ENCODE measurements at places on chromosomes 3 and 15. TPM values are rescaled to one million over a fixed set of nuclear protein-coding genes. Genes with fewer than 3 reads are reported as not detected.

GRCh38 chr3:55169608-55170072 lies 241.8 kb upstream of the LRTM1 start:
- H3K4me3 ChIP-seq = no peak overlapping the region
- no peak for DNase-seq
- H3K4me1 ChIP-seq = no peaks in the 10 kb centered on the region
- no peaks in the 10 kb centered on the region for H3K36me3 ChIP-seq
- H3K27ac ChIP-seq = no peak overlapping the region

- no peak overlapping the region for H3K4me3 ChIP-seq
- H3K4me1 ChIP-seq = no peaks in the 10 kb centered on the region
- no peak for DNase-seq
- H3K36me3 ChIP-seq = no peaks in the 10 kb centered on the region
- no peak overlapping the region for H3K27ac ChIP-seq
- H3K27me3 ChIP-seq = no peaks in the 10 kb centered on the region
These were observed 119.2 kb downstream of the FHIT start for GRCh38 chr3:61132062-61132461.

DNA sequence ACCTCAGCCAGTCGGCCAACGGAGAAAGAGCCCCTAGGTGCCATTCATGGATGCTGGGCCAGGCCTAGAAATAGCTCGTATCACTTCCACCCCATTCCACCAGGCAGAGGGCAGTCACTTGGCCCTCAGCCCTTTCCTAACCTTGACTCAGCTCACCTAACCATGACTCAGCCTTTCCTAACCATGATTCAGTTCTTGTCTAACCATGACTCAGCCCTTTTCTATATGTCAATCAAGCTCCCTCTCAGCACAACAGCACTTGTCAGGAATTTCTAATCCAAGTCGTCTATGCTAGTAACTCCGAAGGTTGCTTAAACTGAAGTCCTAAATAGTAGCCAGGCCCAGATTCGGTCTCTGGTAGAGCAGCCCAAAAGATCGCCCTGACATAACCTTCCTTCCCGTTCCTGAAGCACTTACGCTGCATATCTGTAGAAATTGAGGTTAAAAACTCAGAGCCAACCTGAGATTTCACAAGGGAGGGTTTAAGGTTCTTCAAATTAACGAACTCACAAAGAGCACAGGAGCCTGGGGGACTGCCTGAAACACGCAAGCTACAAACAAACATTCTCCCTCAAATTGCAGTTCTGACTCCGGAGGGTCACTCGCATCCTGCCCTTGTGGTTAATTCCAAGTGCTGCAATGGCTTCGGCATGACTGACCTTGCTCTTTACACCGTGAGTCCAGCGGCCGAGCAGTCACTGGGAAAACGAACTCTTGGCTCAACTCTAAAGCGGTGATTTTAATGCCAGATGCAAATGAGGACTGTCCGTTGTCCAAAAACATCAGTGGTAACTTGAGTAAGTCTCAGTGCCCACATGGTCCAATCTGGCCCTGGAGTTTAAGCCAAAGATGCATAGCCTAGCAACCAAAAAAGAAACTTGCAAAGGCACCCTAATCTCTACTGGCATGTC lies 99.9 kb downstream of the ADAMTS17 start:
- H3K27me3 ChIP-seq = no peaks in the 10 kb centered on the region
- H3K27ac ChIP-seq = no peak overlapping the region
- no peaks in the 10 kb centered on the region for H3K36me3 ChIP-seq
- DNase-seq = no peak

DNA sequence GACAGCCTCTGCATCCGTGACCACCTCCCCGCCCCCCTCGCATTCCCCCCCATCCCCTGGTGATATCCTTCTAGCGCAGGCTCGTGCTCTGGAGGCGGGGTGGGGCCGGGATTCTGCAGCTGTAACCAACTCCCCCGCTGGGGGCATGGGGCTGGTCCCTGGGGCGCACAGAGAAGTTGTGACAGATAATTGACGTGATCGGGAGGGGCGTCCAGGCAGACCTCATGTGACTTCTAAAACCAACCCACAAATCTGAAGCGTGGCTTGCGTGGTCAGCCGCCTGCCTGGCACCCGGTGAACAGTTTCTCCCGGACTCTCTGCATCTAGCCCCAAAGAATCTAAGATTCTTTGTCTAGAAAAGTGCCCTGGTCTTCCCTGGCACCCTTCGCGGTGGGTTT lies 100.6 kb upstream of the IGF1R start:
- H3K36me3 ChIP-seq = peaks cover 13% of the 10 kb centered on the region
- peak overlapping the region; percentile 78 for H3K4me3 ChIP-seq
- H3K27me3 ChIP-seq = peaks cover 77% of the 10 kb centered on the region
- no peaks in the 10 kb centered on the region for H3K4me1 ChIP-seq

DNA sequence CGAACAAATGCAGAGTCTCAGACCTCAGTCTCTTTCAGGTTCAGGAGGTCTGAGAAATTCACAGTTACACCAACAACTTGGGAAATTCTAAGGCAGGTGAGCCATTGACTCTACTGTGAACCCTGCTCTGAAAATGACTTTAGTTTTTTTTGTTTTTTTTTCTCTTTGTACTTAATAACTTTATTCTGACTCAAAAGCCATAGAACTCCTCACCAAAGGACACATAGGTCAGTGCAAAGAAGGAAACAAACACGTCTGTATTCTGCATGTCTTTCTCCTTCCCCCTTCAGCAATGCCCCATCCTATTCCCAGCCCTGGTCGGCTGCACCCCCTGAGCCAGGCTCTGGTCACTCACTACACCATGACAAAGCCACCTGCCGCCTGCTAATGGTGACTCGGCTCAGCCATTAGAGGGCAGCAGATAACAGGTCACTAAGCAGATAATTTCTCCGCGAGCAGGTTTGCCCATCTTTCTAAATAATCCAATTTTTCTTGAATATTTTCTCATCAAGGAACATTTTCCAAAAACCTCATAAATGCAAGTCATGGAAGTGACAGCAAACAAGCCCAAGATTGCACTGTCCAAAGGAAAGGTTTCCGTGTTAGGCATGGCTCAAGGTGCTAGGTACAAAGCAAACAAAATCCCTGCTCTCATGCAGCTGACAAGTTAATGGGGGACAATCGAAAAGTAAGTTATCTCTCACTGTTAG lies 37.7 kb downstream of the TM4SF4 start:
- peak overlapping the region; percentile 21 for H3K27ac ChIP-seq
- H3K36me3 ChIP-seq = peaks cover 35% of the 10 kb centered on the region
- H3K27me3 ChIP-seq = no peaks in the 10 kb centered on the region
- DNase-seq = peak; percentile 82

DNA sequence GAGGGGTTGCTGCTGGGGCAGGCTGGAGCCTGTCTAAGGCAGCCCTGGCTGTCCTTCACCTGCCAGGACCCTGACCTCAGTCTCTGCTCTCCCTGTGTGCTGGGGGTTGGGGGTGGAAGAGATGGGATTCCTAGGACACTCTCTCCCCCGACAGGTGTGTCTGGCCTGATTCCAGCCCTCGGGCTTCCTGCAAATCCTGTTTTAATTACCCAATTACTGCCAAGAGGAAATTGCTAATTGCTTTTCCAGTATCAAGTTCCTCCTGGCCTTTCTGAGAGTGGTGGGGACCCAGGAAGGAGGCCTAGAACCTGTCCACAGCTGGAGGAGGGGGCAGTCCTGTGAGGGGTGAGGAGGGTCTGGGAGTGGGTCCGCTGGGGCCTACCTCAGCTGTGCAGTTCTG lies 15.8 kb downstream of the PLXNA1 start:
- H3K27ac ChIP-seq = peak overlapping the region; percentile 30
- no peaks in the 10 kb centered on the region for H3K27me3 ChIP-seq
- H3K4me1 ChIP-seq = peaks cover 44% of the 10 kb centered on the region
- peaks cover 45% of the 10 kb centered on the region for H3K36me3 ChIP-seq
- DNase-seq = peak; percentile 46

GRCh38 chr3:71064291-71064955 lies 519.1 kb downstream of the FOXP1 start:
- H3K4me1 ChIP-seq = peaks cover 29% of the 10 kb centered on the region
- DNase-seq = peak; percentile 61
- H3K27me3 ChIP-seq = no peaks in the 10 kb centered on the region
- H3K36me3 ChIP-seq = peaks cover 12% of the 10 kb centered on the region
- H3K27ac ChIP-seq = no peak overlapping the region

DNA sequence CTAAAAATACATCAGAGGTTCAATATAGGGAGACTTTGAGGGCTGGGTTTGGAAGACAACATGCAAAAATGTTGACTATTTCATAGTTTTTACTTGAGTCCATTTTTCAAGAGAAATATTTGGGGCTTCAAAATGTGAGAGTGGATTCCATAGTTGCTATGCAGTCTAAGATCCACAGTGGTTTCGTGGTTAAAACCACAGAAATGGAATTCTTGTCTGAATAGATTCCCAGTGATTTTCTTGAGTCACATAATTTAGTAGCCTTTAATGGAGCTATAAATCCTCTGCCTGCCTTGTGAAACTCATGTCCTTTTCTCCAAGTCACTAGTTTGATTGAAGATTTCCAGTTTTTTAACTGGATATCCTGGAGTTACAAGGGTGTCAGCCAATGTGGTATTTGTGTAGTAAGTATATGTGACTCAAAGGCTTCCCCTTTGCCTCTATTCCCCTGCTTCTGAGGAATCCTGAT lies 94.7 kb upstream of the RBMS3 start:
- peak overlapping the region; percentile 83 for H3K27ac ChIP-seq
- H3K4me3 ChIP-seq = no peak overlapping the region
- peaks cover 12% of the 10 kb centered on the region for H3K4me1 ChIP-seq
- H3K27me3 ChIP-seq = no peaks in the 10 kb centered on the region
- DNase-seq = no peak
- H3K36me3 ChIP-seq = no peaks in the 10 kb centered on the region

- no peak for DNase-seq
- no peak overlapping the region for H3K4me3 ChIP-seq
- H3K27me3 ChIP-seq = no peaks in the 10 kb centered on the region
- H3K36me3 ChIP-seq = peaks cover 6% of the 10 kb centered on the region
These were observed 72.9 kb downstream of the BLM start for GRCh38 chr15:90790057-90790456.

DNA sequence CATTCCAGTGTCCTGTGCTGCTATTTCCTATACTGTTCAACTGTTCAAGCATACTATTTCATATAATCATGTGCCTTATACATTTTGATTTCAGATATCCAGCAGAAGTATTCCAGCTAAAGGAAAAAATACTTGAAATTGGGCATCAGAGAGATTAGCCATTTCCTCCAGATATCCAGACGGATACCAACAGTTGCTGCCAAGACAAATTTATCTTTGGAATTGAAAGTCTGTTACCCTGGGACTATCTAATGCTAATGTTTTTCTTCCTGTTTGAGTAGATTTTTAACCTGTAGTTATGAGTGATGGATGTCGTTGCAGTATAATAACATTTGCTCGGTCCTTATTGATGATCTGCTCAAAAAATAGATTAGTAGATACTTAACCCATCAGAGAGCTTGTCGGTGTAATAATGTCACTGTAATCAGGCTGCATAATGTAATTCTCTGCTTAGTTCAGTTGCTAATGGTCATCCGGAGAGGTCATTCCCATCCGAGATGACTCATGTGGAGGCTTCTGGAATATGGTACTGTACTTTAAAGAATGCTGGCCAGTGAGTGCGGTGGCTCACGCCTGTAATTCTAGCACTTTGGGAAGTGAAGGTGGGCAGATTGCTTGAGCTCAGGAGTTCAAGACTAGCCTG lies 51.5 kb downstream of the TIMP4 start:
- peaks cover 25% of the 10 kb centered on the region for H3K27me3 ChIP-seq
- DNase-seq = no peak
- no peak overlapping the region for H3K4me3 ChIP-seq
- no peak overlapping the region for H3K27ac ChIP-seq
- no peaks in the 10 kb centered on the region for H3K4me1 ChIP-seq
- H3K36me3 ChIP-seq = no peaks in the 10 kb centered on the region

- no peak overlapping the region for H3K27ac ChIP-seq
- no peak overlapping the region for H3K4me3 ChIP-seq
- peaks cover 22% of the 10 kb centered on the region for H3K4me1 ChIP-seq
- no peaks in the 10 kb centered on the region for H3K27me3 ChIP-seq
These were observed 30.4 kb downstream of the SLC24A1 start for GRCh38 chr15:65651831-65652749.

DNA sequence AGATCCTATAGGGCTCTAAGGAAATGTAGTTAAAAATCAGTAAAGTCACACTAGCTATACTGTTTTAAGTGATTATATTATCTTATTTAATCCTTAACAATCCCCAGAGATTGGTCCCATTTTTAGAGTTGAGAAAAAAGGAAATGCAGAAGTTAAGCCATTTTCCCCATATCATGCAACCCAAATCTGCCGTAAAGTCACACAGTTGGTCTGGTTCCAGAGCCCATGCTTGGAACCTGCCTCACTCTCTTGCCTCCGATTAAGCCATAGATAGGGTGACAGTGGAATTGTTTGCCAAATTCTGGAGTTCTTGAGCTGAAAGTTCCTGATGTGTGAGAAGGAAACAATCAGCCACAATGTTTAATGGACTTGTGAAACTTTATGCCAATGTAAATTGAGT lies 2.3 kb upstream of the P2RY13 start:
- H3K27me3 ChIP-seq = no peaks in the 10 kb centered on the region
- no peak overlapping the region for H3K4me3 ChIP-seq
- H3K4me1 ChIP-seq = peaks cover 10% of the 10 kb centered on the region
- H3K36me3 ChIP-seq = no peaks in the 10 kb centered on the region
- DNase-seq = no peak
- no peak overlapping the region for H3K27ac ChIP-seq

DNA sequence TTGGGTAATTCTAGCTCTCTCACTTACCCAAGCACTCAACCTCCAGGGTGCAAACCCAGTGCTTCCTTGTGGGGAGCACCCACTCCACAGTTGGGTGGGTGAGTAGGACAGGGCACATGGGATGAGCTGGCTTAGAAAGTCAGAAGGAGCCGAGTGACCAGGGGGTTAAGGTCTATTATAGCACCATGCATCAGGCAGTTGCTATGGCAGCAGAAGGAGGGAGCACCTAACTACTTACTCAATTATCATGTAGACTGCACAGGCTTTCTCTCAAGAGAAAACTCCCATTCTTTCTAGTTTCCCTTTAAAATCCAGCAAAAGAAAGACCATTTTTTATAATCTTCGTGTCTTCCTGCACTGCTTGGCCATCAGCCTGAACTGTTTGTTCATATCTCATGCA lies 163.0 kb downstream of the OCA2 start:
- H3K4me1 ChIP-seq = no peaks in the 10 kb centered on the region
- no peaks in the 10 kb centered on the region for H3K36me3 ChIP-seq
- no peak for DNase-seq
- H3K27me3 ChIP-seq = no peaks in the 10 kb centered on the region

GRCh38 chr3:170999737-171000242 lies 26.7 kb downstream of the SLC2A2 start:
- H3K27ac ChIP-seq = peak overlapping the region; percentile 85
- H3K27me3 ChIP-seq = no peaks in the 10 kb centered on the region
- DNase-seq = peak; percentile 88

GRCh38 chr15:27679731-27680471 lies 419.2 kb downstream of the OCA2 start:
- H3K27me3 ChIP-seq = no peaks in the 10 kb centered on the region
- no peak overlapping the region for H3K4me3 ChIP-seq
- no peaks in the 10 kb centered on the region for H3K36me3 ChIP-seq

GRCh38 chr3:18424213-18424728 lies 868 bp downstream of the SATB1 start:
- H3K27ac ChIP-seq = peak overlapping the region; percentile 90
- DNase-seq = no peak
- H3K4me3 ChIP-seq = peak overlapping the region; percentile 95
- peaks cover 6% of the 10 kb centered on the region for H3K4me1 ChIP-seq

GRCh38 chr3:35864871-35865270 lies 225.5 kb downstream of the ARPP21 start:
- no peak overlapping the region for H3K4me3 ChIP-seq
- no peaks in the 10 kb centered on the region for H3K36me3 ChIP-seq
- no peaks in the 10 kb centered on the region for H3K4me1 ChIP-seq
- no peaks in the 10 kb centered on the region for H3K27me3 ChIP-seq
- no peak overlapping the region for H3K27ac ChIP-seq

Gene ITGA11
- total RNA-seq = not detected

Gene NDN
- not detected for total RNA-seq

Gene HEXA
- total RNA-seq = 129 TPM

Gene CNTN4
- total RNA-seq = 1.6 TPM

Gene CMTM8
- 19.9 TPM for total RNA-seq

Gene PRR20G
- not detected for total RNA-seq
